ENCODE measurements at places on chromosomes 5 and 9. TPM values are rescaled to one million over a fixed set of nuclear protein-coding genes. Genes with fewer than 3 reads are reported as not detected.

Gene NUTM2G
- 0.88 TPM for polyA plus RNA-seq

Gene TAL2
- polyA plus RNA-seq, result 0.58 TPM

Gene ZBTB43
- 11.7 TPM for polyA plus RNA-seq

Gene CXCL14
- 161 TPM for polyA plus RNA-seq

Gene CDH12
- 1.1 TPM for polyA plus RNA-seq

Gene LCN9
- not detected for polyA plus RNA-seq

Gene GPRIN1
- polyA plus RNA-seq, result 7.0 TPM

Gene PTBP3
- polyA plus RNA-seq, result 40.8 TPM

Gene SAXO1
- polyA plus RNA-seq, result 0.06 TPM

DNA sequence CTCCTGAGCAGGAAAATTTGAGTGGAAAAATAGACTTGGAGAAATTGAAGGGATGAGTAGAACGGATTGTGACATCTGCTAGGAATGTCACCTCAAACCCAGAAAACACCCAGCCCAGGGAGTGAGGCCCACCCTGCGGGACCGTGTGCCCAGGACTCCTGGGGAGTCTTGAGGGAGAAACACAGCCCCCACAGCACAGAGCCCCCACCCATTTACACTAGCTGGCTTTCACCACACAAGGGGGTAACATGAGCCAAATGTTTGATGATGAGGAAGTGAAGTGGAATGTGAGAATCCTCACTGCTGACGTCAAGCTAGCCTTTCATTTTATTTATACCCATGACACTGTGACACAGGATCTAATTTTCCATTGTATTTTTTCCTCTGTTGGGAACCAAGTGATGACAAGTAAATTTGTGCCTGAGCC lies 42.8 kb upstream of the PDE8B start:
- no peak for DNase-seq

- DNase-seq, result no peak
Measured at GRCh38 chr9:133888809-133889491, 103.2 kb downstream of the VAV2 start.

DNA sequence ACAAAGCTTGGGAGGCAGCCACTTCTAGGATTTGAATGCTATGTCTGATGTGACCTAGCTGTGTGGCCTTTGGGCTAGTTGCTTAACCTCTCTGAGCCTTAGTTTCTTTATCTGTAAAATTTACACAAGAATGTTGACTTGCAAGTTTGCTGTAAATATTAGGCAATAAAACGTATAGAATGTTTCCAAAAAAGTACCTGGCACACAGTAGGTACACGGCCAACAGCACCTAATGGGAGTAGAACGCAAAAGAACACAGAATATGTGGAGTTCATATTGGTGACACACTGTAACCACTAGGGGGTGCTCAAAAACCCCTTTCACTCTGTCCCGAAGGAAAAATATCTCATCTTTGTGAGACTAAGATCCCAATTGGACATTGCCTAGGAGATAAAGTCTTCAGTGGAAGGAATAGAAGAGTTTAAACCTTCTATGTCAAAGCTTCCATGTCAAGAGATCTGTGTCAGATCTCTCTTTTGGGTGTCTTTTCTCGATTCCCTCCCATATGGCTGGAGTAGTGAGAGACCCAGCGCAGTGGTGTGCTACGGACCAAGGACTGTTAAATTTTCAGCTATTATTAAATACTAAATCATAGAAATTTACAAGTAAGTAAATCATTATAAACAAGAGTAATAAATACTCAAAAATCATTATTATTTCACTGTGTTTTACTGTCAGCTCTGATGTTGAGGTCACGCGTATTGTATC lies 145.4 kb upstream of the RAD23B start:
- DNase-seq, result no peak

- DNase-seq, result no peak
Measured at GRCh38 chr9:27194401-27195091, 85.5 kb downstream of the TEK start.

GRCh38 chr5:67014957-67015400 lies 181.6 kb downstream of the CD180 start:
- no peak for DNase-seq

DNA sequence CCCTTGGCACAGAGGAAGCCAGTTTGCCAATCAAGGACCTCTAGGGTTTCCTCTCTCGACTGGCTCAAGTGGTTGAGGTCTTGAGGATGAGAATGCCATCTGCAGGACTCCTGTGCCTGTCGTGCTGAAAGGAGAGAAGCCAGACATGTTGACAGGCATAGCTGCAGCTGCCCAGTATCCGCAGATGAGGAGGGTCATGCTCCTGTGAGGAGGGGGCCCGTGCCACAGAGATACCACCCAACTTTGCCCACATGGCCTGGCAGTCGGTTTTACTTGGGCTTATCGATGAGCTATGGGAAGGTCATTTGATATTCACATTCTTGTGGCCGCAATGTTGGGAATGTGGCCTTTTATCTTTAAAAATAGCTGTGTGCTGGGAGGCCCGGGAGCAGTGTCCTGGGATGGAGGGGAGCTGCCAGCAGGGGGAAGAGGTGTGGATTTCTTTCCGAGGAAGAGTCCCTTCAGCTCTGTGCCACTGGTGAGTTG lies 17.4 kb downstream of the FRMPD1 start:
- no peak for DNase-seq

DNA sequence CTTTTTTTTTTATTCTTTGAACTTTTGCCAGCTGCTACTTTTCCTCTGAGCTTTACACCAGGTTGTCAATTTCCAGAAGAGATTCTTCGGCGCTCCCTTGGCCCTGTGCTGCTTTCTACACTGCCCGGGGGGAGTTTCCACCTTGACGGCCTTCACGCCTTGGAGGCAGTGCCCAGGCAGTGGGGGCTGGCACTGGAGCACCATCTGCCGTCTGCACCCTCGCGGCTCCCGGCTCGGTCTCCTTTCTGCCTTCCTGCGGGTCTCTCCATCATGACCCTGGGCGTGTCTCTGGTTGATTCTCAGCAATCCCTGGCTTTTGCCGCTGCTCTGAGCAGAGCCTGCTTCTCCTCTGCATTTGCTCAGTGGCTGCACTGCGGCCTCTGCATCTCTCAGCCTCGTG lies 2.9 kb downstream of the SLC6A18 start:
- DNase-seq, result no peak

DNA sequence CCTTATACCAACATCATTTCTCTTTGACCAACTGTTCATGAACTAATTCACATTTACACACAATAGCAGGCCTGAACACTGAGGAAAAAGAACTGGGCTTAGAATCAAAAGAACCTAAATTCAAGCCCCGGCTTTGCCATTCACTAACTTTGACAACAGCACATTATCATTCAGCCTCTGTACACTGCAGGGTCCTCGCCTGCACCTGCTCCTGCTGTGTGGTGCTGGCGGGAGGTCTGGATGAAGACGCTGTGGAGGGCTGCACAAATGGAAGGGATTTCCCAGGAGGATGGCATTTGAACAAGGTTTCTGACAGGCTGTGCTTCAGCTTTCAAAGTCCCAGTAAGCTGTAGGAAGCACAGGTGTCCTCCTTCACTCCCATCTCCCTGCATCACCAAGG lies 151.2 kb downstream of the ZDHHC21 start:
- DNase-seq, result no peak

DNA sequence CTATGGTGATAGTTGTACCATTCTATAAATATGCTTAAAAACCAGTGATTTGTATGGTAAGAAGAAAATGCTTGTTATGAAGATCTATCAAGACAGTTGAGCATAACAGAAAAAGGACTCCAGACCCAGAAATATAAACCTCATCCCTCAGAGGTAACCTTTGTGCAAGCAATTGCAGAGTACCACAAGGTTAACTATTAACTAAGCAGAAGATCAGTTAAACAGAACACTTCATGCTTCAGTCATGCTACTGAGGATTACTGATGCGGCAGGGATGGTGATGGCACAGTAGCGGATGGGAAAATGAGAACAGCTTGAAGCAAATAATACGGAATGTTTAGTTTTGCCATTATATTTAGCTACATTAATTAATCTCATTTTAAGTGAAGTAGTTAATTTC lies 45.5 kb downstream of the IARS1 start:
- DNase-seq, result peak; percentile 31

- no peak for DNase-seq
Measured at GRCh38 chr5:131541071-131541470, 94.0 kb downstream of the RAPGEF6 start.

DNA sequence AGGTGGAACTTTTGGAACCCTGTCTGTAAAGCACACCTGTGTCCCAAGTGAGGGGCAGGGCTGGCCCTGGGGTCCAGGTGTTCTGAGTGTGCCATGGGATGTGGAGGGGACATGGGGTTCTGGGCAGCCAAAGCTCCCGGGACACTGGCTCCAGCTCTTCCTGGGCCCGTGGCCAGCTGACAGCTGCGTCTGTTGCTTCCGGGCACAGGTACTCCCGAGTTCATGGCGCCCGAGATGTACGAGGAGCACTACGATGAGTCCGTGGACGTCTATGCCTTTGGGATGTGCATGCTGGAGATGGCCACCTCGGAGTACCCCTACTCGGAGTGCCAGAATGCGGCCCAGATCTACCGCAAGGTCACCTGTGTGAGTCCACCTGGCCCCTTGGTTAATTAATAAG lies 50.7 kb downstream of the WNK2 start:
- DNase-seq, result no peak

DNA sequence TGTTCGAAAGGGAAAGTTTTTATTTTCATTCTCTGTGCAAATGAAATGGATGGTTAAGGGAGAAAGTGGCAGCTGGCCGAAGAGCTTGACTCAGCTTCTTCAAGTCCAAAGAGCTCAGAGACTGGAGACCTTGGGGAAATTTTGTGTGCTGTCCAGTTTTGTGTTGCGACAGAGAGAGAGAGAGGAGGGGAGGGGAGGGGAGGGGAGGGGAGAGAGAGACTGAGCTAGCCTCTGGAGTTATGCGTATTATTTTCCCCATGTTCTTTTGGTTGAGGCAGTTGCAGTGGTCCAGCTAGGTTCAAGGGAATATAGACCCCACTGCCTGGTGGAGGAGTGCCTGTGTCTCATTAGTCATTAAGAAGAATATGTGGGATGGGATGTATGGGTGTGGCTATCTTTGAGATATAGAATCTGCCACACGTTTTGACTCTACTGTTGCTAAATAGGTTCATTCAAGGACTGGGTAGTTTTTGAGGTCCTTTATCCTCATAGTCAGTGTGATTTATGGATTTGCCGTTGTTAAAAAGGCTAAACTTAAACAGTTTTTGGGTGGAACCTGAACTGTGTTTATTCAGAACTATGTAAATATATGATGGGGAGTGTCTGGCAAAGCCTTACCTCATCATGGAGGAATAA lies 69.7 kb downstream of the ARHGAP26 start:
- no peak for DNase-seq

DNA sequence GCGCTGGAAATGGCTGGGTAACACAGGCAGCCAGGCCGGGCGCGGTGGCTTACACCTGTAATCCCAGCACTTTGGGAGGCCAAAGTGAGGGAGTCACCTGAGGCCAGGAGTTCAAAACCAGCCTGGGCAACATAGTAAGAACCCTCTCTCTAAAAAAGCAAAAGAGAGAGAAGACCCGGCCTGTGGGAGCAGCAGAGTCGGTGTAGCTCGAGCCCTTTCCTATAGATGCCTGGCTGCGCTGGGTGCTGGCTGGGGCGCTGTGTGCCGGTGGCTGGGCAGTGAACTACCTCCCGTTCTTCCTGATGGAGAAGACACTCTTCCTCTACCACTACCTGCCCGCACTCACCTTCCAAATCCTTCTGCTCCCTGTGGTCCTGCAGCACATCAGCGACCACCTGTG lies 9.2 kb downstream of the UCK1 start:
- no peak for DNase-seq

GRCh38 chr5:151541571-151541970 lies 49.6 kb downstream of the FAT2 start:
- no peak for DNase-seq

DNA sequence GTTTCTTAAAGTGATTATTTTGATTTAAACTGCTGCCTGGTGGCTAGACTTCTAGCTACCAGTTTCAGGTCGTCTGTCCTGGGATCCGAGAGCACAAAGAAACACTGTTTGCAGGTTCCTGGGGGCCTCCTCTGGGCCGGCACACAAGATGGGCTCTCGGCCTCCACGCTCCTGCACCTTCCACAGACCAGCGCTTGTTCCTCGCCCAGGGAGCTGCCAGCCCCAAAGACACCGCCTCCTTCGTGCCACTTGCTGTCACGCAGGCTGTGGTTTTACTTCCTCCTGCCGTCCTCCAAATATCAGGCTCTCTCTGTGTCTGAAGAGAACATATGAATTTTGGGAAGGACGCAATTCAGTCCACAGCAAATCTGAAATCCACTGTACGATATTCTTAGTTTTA lies 105.8 kb downstream of the ROR2 start:
- no peak for DNase-seq

Measured in large intestine (tissue), 12 donors.